Mesothelial cell of epicardium (in vitro differentiated cells): ENCODE measurements at places on chromosomes 4 and X. TPM values are rescaled to one million over a fixed set of nuclear protein-coding genes. Genes with fewer than 3 reads are reported as not detected.

DNA sequence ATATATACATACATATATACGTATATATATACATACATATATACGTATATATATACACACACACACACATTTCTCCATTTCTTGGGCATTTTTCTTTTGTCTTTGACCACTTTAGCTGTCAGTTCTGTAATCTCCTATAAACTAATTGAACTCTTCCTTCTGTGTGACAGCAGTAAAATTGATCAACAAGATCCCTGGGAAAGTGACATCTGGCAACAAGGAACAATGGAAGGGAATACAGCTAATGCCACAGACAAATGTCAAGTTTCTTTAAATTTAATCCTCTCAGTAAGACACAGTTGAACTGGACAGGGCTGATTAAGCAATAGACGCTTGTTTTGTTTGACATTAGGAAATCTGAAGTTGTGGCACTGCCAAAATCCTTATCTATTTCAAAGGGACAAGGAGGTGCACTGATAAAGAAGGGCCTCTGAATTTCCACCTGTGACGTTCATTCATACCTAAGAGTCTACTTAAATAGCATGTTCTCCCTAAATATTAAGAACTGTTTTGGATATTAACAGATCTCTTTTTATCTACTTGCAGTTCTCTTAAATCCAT lies 126.9 kb downstream of the RNF150 start:
- DNase-seq, result no peak

GRCh38 chr4:188025476-188025875 lies 29.9 kb downstream of the ZFP42 start:
- no peak for DNase-seq

GRCh38 chr4:78611215-78611558 lies 59.6 kb downstream of the ANXA3 start:
- no peak for DNase-seq

DNA sequence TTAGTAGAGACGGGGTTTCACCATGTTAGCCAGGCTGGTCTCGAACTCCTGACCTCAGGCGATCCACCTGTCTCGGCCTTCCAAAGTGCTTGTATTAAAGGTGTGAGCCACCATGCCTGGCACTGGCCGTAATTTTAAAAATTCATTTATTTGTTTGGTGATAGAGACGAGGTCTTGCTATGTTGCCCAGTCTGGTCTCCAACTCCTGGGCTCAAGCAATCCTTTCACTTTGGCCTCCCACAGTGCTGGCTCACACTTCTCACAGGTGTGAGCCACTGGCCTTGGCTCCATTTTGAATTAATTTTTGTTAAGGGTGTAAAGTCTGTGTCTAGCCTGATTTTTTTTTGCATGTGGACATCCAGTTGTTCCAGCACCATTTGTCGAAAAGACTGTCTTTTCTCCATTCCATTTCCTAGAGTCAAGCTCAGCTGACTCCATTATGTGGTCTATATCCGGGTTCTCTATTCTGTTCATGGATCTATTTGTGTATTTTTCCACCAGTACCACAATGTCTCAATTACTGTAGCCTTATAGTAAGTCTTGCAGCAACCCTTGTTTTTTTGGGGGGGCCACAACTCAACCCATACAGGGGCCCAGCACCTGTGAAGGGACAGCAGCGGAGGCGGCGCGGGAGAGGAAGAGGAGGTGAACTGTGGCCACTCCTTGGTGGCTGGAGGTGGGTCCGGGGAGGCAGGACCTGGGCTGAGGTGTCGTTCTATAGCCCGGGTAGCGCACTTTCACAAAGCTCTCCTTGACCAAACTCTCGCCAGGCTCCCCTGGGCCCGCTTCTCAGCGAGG lies 1.5 kb upstream of the NSD2 start:
- DNase-seq, result no peak

DNA sequence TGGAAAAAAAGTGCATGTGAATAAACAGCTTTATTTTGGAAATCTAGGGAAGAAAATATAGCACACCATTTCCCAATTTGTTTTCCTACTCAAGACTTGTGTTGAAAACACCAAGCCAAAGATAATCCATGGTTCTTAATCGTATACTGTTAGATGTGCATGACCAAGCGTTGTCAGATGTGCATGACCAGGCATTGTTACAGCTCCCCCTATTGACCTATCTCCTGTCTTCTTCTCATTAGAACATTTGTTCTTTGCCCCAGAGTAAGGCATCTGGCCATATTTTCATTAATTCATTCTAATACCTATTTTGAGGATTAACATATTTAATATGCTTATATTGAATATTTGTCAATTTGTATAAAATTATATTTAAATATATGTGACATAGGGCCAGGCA lies 14.4 kb upstream of the VCX start:
- no peak for DNase-seq

GRCh38 chrX:96987228-96987627 lies 103.5 kb downstream of the RPA4 start:
- DNase-seq, result no peak

DNA sequence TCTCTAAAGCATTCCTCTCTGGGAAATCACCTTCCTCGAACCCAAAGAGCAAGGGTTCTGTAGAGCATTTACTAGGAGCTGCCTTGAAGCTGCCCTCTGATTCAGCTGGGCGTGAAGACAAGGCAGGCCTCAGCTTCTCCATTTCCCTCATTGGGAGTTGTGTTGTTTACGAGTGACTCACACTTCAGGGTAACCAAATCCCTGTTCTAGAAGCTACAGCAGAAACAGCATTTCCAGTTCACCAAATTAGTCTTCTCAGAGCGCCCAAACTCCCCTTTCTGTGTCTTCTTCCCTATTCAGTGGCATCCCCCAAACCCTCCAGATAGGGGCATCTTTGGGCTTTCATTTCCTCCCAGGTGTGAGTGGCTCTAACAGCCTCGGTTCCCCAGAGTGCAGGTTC lies 863 bp upstream of the XPNPEP2 start:
- no peak for DNase-seq

DNA sequence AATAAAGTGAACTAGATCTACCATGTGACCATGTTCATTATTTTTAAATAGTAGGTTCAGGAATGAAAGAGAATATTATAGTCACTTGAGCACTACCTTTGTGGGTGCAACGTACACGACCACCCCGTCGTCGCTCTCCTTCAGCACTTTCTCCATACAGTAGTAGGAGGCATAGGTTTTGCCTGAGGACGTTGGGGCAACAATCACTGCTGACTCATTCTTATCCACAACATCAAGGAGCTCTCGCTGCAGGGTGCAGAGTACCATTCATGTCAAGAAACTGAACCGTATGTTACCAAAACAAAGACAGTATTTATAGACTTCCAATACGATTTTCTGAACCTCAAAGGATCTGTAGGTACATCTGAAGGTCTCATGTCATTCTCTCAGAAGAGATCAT lies 44.7 kb downstream of the DDX60 start:
- DNase-seq, result no peak

DNA sequence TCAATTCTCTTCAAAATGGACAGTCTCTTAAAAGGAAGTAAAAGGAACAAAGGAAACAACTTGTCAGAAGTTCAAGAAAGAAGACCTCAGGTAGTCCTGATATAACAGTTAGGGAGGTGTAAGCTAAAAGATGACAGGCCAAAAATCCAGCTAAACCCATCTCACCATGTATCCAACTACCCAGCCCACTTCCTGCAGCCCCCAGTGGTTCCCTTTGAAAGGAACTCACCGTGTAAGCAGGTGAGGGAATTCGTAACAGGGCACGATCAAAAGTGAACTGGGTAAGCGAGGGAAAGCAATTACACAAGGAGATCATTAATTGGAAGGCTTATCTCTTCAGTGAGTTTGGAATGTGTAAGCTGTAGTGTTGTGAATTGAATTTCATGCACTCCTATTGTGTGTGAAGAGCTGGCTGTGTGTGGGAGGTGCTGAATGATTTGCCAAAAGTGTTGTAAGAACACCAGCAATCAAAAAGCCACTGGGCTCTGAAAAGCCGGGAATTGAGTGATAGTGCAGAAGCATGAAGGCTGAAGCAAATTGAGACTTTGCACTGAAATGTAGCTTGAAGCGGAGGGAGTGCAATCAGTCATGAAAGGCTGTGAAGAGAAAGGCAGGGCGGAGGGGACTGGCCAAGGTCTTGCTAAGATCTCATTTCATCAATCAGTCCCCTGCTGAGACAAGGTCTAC lies 914.2 kb upstream of the LCORL start:
- DNase-seq, result no peak

The HSD17B13 gene
- 0.16 to 0.20 TPM (median 0.18 TPM) in 3 replicates for total RNA-seq

The PHEX gene
- total RNA-seq, result 0.70 to 1.2 TPM (median 0.96 TPM) in 3 replicates

The XPNPEP2 gene
- total RNA-seq, result 3.5 to 4.2 TPM (median 4.0 TPM) in 3 replicates

The GASK1B gene
- 28.3 to 29.1 TPM (median 29.0 TPM) in 3 replicates for total RNA-seq

The ADH1A gene
- total RNA-seq, result not detected in 3 replicates

The PARM1 gene
- total RNA-seq, result 12.6 to 13.9 TPM (median 13.6 TPM) in 3 replicates

The MMGT1 gene
- 16.7 to 17.6 TPM (median 16.9 TPM) in 3 replicates for total RNA-seq

The IL1RAPL2 gene
- 0.42 to 0.92 TPM (median 0.54 TPM) in 3 replicates for total RNA-seq
